Caco-2 (cell line): ENCODE measurements at places on chromosomes 13 and 19.

DNA sequence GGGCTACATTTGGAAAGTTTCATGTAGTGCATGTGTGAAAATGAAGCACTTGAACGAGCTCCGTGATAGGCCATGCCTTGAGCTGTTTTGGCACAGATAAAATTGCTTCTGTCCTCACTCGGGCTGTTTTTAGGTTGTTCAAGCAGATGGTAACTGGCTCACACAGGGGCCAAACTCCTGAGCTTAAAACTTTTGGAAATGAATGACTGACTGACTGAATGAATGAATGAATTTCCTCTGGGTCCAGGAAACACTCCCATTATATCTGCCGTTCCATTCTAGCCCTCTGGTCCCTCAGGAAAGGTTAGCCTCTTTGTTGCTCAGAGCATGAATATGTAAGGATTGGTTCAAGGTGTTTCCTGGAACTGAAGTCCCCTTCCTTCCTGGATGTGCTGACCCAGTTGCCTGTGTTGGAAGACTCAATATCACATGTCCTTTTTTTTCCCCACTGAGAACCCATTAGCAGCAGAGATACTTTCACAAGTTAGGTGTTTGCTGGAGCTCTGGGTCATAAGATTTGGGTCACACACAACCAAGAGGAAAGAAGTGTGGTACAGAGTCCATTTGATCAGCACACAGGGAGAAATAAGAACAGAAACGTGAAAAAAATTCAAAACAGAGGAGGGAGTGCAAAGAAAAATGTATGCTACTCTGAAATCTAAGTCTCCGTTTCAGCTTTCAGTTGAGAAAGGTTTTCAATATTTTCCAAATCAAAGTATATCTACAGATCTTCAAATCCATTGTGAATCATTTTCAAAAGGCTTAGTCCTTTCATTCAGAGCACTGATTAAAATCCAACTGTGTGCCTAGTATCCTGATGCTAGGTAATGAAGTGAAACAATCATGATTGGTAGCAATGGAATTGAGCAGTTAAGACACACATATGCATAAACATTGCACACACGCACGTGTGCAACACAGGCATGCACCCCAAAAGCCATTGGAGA, 18.9 kb downstream of the MBNL2 start:
- DNase-seq = no peak

DNA sequence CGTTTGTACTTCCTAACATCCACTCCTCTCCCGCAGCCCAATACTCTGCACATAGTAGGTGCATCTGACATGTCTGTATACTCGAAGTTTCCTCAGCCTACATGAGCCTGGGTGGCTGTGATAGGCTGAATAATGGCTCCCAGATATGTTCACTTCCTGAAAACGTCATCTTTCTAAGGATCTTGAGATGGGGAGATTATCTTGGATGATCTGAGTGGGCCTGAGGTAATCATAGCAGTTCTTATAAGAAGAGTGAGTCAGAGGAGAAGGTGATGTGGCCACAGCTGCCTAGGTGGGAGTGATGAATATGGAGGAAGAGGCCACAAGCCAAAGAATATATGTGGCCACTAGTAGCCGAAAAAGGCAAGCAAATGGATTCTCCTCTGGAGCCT, 84.2 kb downstream of the AKAP11 start:
- no peak for DNase-seq

GRCh38 chr13:95485518-95486144, 66.9 kb upstream of the CLDN10 start:
- DNase-seq = no peak

DNA sequence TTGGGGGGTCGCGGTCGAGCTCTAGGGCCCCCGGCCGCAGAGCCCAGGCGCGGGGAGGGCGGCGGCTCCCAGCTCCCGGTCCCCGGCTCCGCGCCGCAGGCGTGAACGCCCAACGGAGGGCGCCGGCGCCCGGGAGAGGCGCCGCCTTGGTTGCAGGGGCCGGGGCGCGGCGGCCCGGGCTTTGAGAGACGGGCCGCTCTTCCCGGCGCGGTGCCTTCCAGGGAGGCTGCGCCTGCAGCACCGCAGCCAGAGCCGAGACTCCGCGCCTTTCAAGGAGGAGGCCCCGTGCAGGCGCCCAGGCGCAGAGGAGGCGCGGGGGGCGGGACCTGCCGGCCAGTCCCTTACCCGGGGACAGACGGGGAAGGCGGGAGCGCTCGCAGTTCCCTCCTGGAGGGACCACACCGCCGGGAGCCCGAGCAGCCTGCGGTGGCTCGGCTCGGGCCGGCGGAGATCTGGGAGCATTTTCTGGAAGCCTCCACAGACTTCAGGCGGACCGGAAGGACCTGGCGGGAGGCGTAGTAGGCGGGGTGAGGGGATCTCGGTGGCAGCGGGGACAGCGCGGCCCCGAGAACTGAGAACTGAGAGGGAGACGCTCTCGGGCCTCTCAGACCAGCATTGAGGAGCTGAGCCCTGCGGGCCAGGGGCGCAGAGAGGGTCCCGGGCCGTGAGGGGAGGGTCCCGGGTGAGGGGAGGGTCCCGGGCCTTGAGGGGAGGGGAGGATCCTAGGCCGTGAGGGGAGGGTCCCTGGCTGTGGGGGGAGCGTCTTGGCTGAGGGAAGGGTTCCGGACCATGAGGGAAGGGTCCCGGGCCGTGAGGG, 25.5 kb upstream of the MCF2L start:
- DNase-seq = peak; percentile 68

- DNase-seq = peak; percentile 89
These were observed 2.0 kb upstream of the ARHGAP45 start for GRCh38 chr19:1064661-1065605.

DNA sequence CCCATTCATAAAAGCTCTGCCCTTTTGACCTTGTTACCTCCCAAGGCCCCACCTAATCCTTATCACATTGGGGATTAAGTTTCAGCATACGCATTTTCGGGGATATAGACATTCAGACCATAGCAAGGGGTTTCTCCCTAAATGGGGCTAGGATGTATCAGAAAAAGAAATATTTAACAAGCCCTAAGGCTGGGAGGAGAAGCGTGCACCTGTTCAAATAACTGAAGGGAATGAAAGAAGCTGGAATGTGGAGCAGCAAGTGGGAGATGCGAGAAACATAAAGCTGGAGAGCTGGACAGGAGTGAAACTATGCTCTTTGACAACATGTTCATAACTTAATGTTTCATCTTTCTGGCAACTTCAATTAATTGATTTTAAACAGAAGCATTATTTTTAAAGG, 811.8 kb upstream of the GPC6 start:
- DNase-seq = peak; percentile 63

GRCh38 chr13:22128441-22129408, 457.9 kb downstream of the FGF9 start:
- no peak for DNase-seq

DNA sequence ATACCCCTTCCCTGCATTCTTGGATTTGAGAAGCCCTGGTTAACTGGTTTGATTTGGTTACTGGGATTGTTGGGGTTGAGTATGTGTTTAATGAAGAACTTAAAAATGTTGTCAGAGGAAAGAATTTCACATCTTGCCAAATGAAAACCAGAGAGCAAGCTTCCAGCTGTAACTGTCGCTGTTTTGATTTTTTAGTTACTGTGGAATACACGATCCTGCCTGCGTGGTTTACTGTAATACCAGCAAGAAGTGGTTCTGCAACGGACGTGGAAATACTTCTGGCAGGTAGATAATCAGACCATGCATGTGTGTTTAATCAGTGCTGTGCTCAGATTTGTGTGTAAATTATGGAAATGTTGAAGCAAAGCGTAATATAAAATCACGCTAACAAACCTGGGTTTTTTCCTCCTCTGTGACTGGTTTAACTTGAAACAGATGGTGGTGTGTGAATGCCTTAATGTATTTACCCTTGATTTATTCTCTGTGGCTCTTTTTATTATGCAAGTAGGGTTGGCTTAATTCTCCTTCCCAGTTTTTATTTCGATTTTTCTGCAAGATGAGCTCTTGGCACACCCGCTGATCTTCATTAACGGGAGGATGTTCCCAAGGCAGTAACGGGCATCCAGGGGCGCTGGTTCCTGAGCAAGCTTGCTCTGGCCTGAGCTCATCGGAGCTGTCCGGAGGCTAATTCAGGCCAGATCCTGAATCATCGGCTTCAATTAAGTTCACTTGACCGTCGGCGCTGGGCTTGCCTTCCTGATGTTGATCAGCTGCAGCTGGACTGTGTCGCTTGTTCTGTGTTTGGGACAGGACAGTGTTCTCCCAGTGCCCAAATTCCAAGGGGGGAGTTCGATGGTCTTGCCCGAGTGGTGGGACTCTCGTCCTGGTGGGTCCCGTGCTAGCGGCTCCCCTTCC, 16.0 kb downstream of the UPF1 start:
- no peak for DNase-seq
